ENCODE measurements at places on chromosomes 4 and X.
A peak's percentile ranks its signal among the peaks of the same experiment; 100 is the strongest.

DNA sequence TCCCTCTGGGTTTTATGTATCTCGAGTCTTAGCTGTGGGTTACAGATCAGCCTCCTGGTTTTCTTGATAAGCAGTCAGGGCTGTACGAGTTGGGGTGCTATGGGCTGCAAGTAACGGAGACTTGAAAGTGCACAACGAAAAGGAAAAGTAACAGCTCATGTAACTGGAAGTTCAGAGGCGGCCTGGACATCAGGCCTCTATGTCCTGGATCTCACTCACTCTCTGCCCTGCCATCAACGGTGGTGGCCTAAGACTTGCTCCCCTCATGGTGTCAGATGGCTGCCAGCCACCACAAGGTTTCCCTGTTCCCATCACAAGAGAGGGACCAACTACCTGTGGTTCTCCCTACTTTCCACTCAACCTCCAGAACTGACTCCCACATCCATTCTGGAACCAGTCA, 4.8 kb downstream of the PPP2R2C start:
- DNase-seq: no peak

DNA sequence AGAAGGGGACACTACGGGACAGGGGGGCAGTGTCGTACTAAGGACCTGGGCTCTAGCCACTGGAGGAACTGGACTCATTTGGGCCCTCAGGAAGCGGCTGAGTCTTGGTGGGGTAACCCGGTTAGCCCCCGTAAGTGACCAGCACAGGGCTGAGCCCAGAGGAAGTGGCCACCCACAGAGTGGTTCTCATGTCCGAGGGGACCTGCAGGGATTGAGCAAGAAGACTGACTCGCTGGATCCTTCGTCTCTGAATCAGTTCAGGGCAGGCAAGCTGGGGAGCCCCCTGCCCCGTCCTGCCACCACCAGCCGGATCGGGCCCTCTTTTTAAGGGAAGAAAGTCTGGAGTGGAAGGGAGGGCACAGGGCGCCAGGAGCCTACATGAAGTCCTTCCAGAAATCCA, 719 bp upstream of the BGN start:
- DNase-seq: no peak

- DNase-seq: no peak
These were observed 2201.2 kb downstream of the ARAP2 start for GRCh38 chr4:34043131-34043530.

GRCh38 chrX:85503258-85504158, 124.0 kb upstream of the POF1B start:
- DNase-seq: no peak

DNA sequence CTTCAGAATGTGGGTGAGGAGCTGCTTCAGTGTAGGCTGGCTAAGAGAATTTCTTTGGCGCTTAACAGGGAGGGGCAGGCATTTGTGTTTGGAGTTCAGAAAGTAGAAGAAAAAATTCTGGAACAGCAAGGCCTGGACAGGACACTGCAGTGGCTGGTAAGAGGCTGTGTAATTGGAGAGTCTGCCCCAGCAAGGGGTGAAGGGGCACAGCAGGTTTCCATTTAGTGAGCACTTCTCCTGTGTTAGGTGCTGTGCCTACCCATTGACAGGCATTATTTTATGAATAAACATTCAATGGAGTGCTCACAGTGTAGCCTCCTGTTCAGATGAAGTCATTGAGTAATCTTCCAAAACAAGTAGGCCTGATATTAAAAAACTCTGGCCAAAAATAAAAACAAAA, 10.7 kb upstream of the CPE start:
- DNase-seq: peak; percentile 1

GRCh38 chr4:16758255-16758654, 140.2 kb downstream of the LDB2 start:
- DNase-seq: no peak

- no peak for DNase-seq
These were observed 83.7 kb downstream of the NAT8L start for GRCh38 chr4:2142630-2143427.

DNA sequence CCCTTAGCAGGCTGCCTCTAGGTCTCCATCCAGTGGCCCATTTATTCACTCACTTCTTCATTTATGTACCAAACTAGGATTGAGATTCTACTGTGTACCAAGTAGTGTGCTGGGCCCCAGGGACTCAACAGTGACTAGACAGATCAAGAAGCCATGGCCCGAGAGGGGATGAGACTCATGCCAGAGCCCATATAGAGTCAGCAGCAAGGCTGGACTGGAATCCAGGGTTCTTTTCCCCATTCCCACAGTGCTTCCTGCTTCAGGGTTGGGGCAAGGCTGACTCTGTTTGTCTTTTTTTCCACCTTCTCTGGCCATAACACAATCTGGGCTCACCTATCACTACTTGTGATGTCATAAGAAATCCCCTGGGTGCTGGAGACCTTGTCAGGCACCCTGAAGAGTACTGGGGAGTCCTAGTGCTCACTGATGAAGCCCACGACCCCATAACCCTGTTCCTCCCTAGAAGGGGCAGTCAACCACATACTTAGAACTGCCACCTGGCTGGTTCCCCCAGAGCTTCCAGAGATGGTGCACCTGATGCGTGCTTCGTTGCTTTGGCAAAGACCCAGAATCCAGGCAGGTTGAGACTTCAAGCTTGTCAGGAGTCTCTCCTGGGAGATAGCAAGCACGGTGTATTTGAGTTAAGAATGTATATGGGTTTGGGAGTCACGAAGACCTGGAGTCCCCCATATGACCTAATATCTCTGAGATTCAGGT, 6.2 kb downstream of the RTL5 start:
- no peak for DNase-seq

DNA sequence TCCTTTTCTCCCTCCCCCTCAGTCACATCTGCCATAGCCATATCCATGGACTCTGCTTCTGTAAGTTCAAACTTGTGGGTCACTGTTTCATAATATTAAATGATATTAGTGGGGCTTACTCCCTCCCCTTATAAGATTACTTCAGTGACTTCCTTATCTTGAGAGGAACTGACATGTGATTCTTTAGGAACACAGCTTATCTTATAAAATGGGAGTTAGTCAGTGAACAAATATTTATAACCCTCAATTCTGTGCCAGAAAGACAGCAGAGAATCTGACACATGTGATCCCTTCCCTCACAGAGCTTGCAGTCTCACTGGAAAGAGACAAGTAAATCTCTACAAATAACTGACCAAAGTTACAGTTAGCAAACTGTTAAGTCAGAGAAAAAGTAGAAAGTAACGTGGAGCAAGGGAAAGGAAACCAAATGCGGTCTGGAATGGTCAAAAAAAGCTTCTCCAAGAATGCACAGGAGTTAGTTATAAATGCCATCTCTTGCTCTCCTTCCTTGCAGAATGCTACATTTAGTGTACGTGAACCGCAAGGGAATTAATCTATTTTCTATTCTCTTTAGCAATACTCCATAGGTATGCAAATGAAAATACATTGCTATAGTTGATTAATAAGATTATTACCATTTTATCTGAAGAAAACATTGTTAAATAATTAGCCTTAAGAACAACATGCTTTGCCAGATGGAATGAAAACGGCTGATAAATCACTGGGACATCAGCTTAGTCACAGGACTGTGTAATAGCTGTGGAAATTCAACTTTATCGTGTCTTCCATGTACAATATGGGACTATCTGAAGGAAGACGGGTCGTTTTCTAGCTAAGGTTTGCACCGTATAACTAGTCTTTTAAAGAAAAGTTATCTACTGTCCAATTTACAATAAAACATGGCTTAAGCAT, 29.0 kb downstream of the SGMS2 start:
- DNase-seq: no peak

DNA sequence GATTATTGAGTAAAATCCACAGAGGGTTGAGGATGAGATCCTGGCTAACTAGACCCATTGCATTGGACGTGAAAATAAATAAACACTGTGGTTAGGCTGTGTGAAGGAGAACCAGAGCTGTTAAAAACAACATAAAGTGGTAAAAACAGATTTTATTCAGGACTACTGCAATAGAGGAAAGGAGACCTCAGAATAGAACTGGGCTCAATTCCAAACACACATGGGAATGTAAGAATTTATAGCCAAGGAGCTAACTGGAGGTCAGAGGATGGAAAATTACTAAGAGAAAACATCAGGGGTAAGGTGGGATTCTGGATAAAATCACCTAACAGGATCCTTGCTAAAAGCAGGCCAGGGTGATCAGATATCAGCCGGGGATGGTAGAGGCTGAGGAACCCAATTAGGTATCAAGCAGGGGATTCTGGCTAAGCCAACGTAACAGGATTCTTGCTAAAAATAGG, 112.4 kb downstream of the RNF150 start:
- no peak for DNase-seq
